ENCODE measurements at places on chromosomes 1 and 21. TPM values are rescaled to one million over a fixed set of nuclear protein-coding genes. Genes with fewer than 3 reads are reported as not detected.

DNA sequence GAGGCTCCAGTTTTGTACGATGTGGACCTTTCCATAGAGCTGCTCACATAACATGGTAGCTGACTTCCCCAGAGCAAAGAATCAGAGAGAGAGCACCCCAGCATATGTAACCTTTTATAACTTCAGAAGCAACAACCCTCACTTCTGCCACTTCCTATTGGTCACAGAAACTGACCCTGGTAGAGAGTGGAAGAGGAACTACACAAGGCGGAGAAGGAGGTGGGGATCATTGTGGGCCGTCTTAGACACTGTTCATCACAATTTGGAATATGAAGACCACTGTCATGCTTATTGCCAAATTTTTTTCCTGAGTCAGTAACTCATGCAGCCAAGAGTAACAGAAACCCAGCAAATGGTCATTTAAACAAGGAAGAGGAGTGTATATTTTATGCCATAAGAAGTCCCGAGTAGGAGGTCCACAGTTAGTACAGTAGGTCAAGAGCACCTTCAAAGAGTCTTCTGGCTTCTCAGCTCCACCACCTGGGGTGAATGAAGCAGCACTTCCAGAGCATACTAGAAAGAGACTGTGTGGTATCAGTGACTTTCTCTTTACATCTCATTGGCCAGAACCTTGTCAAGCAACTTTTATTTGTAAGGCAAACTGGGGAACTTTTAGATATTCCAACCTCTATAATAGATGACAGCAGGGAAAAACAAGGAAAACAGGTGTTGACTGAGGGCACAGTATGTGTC lies 71.8 kb downstream of the ODF2L start:
- DNase-seq = no peak

DNA sequence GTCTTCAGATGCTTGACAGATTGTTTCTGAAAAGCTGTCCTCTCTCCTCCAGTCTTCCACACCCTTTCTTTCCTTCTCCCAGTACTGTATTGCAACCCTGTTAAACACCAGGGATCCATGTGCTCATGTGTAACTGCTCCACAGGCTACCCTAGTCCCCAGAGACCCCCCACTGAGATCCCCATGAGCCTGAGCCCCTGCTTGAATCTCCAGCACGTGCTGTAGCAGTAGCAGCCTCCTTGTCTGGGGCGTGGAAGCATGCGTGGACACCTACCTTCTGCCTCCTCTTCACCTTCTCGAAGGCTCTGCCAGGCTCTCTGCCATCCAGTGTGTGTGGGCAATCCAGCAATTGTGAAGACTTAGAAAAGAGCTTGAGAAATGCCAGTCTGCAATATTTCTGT lies 25.2 kb downstream of the GPR137B start:
- no peak for DNase-seq

GRCh38 chr21:37419228-37419906 lies 52.8 kb downstream of the DYRK1A start:
- no peak for DNase-seq

Gene TMPRSS3
- polyA plus RNA-seq = 2.1 TPM

Gene MMP23B
- 27.3 TPM for polyA plus RNA-seq

Gene NCDN
- polyA plus RNA-seq = 14.1 TPM

All from left renal pelvis (tissue), 4 donors.